ENCODE measurements at places on chromosomes 11 and 22. TPM values are rescaled to one million over a fixed set of nuclear protein-coding genes. Genes with fewer than 3 reads are reported as not detected.
A peak's percentile ranks its signal among the peaks of the same experiment; 100 is the strongest.

The KRTAP5-7 gene
- not detected for total RNA-seq

The SLC29A2 gene
- 3.6 TPM for total RNA-seq

GRCh38 chr11:16897470-16898061, 116.6 kb downstream of the PLEKHA7 start:
- H3K36me3 ChIP-seq, result peaks cover 6% of the 10 kb centered on the region
- no peaks in the 10 kb centered on the region for H3K27me3 ChIP-seq
- DNase-seq, result no peak
- H3K4me1 ChIP-seq, result peaks cover 11% of the 10 kb centered on the region
- H3K4me3 ChIP-seq, result no peak overlapping the region

DNA sequence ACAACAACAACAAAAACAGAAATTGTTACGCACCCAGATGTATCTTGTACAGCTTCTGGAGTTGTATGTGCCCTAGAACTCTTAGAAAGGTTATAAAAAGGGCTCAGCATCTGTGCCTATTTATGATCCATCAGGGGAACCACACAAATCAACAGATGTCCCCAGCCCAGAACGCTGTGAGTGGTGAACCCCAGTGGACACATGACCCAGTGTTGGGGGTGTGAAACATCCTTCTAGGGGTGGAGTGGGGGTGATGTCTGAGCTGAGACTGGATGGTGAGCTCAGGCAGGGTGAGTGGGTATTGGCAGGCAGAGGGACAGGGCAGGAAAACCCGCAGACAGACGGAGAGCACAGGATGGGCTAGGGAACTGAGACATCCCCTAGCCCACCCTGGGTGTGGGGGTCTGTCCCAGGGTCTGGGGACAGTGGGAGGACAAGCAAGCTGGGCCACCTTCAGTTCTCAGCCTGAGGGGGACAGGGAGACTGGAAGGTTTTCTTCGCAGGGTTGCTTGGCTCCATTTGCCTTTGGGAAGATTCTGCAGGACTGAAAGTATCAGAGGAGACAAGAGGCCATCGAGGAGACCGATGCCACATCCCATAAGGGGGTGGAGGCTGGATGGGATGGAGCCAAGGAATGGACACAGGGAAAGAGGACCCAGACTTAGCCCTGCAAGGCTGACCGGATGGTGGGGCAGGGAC, 5.8 kb upstream of the EMID1 start:
- H3K4me1 ChIP-seq, result no peaks in the 10 kb centered on the region
- H3K27me3 ChIP-seq, result no peaks in the 10 kb centered on the region
- H3K27ac ChIP-seq, result no peak overlapping the region
- H3K36me3 ChIP-seq, result no peaks in the 10 kb centered on the region
- H3K4me3 ChIP-seq, result no peak overlapping the region

- peaks cover 9% of the 10 kb centered on the region for H3K4me1 ChIP-seq
- no peaks in the 10 kb centered on the region for H3K36me3 ChIP-seq
- H3K27me3 ChIP-seq, result no peaks in the 10 kb centered on the region
- H3K4me3 ChIP-seq, result no peak overlapping the region
- DNase-seq, result no peak
Observed at GRCh38 chr11:61554172-61554988, 26.5 kb downstream of the SYT7 start.

DNA sequence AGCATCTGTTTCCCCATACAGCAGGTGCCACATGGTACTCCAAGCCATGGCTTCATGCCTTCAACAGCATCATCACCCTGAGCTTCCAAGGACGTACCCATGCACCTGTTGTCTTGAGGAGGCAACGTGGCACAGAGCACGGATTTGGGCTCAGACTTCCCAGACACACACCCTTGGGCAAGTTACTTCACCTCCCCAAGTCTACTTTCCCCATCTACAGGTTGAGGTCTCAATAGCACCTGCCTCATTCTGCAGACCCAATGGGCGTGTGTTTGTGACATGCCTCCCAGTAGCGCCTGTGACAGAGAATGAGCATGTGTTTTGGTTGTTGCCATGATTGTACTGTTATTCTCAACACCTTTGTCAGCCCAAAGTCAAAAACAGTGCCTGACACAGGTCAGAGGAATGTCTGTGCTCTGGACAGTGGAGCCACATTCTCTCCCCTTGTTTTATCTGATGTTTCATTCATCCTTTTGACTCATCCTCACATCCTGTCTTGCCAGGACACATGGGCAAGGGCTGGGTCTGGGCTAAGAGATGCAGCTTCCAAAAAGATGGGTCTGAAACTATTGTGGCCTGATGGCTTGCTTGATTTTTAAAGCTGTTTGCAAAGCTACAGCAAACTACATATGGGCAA, 53.4 kb upstream of the CCND1 start:
- no peaks in the 10 kb centered on the region for H3K36me3 ChIP-seq
- H3K27ac ChIP-seq, result peak overlapping the region; percentile 78
- H3K4me3 ChIP-seq, result no peak overlapping the region
- peaks cover 18% of the 10 kb centered on the region for H3K4me1 ChIP-seq
- peak; percentile 52 for DNase-seq
- no peaks in the 10 kb centered on the region for H3K27me3 ChIP-seq

DNA sequence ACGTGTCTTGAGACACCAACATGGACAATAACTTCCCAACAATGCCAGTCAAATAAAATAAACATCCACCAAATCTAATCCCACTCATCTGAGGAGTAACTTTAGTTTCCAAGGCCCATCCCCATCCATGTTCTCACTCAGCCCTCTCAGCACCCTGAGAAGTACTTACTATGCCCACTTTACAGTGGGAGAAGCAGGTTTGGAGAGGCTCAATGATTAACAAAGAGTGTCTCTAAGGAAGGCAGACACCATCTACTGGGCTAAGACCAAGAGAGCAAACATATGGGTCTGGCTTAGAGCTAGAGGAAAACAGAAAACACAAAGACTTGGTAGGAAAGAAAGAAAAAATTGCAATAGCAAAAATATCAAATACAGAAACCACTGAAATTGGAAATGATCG, 11.3 kb downstream of the POLDIP3 start:
- H3K36me3 ChIP-seq, result peaks cover 76% of the 10 kb centered on the region
- H3K4me3 ChIP-seq, result no peak overlapping the region
- no peak overlapping the region for H3K27ac ChIP-seq
- H3K4me1 ChIP-seq, result peaks cover under 1% of the 10 kb centered on the region

DNA sequence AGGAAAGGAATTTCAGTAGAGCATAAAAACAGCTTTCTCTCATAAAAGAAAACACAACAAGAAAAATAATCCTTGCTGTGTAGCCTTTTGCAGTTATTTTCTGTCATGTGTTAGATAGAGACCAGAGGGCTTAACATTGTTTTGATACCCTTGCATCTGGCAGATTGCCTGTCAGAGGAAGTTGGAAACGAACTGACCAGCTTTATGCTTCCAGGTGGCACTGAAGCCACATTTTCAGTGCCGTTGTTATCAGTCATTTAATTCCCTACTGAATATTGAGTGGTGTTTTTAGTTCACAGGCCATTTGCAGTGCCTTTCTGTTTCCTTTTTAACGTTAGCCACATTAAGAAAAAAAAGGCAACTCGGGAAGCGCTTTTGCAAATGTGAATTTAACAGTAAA, 21.5 kb upstream of the RAG2 start:
- DNase-seq, result no peak
- H3K4me1 ChIP-seq, result peaks cover 6% of the 10 kb centered on the region
- no peaks in the 10 kb centered on the region for H3K27me3 ChIP-seq
- no peak overlapping the region for H3K27ac ChIP-seq
- H3K4me3 ChIP-seq, result no peak overlapping the region
- no peaks in the 10 kb centered on the region for H3K36me3 ChIP-seq

- DNase-seq, result no peak
- H3K36me3 ChIP-seq, result no peaks in the 10 kb centered on the region
- H3K4me3 ChIP-seq, result no peak overlapping the region
- no peaks in the 10 kb centered on the region for H3K4me1 ChIP-seq
- H3K27ac ChIP-seq, result no peak overlapping the region
Observed at GRCh38 chr22:17120281-17120680, 879 bp downstream of the TMEM121B start.

DNA sequence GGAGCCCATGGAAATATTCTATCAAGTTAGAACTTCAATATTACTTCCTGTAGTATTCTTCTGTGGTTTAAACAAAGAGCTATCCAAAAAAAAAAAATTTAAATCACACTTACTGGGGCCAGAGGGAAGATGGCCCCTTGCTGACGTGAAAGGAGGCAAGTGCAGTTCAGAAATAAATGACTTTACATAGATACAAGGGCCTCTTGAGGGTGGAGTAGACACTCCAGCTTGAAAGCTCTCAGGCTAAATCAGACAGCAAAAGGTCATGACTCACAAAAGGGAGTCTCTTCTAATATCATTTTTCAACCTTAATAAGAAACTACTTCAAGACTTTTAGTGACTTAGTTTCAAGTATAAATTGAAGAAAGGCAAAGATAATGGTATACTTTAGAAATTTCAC, 1160.3 kb downstream of the FAM181B start:
- H3K4me3 ChIP-seq, result no peak overlapping the region
- H3K4me1 ChIP-seq, result no peaks in the 10 kb centered on the region
- no peaks in the 10 kb centered on the region for H3K36me3 ChIP-seq
- DNase-seq, result no peak
- peaks cover 50% of the 10 kb centered on the region for H3K27me3 ChIP-seq
- H3K27ac ChIP-seq, result no peak overlapping the region

GRCh38 chr11:59918987-59919589, 19.1 kb upstream of the OOSP1 start:
- H3K27ac ChIP-seq, result no peak overlapping the region
- no peak overlapping the region for H3K4me3 ChIP-seq
- no peaks in the 10 kb centered on the region for H3K27me3 ChIP-seq
- H3K4me1 ChIP-seq, result peaks cover 7% of the 10 kb centered on the region
- peak; percentile 72 for DNase-seq
- H3K36me3 ChIP-seq, result no peaks in the 10 kb centered on the region

DNA sequence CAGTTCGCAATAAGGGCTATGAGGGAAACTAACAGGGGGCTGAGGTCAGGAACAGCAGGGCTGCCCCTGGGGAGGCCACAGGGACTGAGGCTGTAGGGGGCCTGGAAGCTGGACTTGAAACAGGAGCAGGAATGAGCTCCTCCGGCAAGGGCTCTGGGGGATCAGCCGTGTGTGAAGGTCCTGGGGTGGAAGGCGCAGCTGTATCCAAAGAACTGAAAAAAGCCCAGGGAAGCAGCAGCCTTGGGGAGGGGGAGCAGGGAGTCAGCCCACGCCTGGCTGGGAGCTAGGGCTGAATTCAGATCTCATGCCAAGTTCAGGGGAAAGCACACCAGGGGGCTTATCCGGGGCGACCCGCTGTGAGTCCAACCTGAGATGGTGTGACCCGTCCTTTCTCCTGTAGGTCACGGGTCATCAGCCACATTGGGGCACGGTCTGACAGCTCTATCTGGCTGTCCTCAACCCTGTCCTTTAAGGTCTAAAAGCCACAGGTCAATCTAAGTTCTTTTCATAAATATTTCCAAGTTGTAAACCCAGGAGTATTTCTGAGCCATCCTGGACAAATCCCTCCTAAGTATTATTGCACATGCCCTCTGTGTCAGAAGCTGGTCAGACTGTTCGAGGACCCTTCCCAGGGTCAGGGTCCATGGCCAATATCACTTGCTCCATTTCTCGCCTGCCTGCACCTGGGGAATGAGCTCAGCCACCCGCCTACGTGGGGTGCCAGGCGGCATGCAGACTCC, 18.0 kb downstream of the TP53AIP1 start:
- no peaks in the 10 kb centered on the region for H3K36me3 ChIP-seq
- H3K27me3 ChIP-seq, result no peaks in the 10 kb centered on the region
- DNase-seq, result no peak
- no peak overlapping the region for H3K27ac ChIP-seq

- no peaks in the 10 kb centered on the region for H3K4me1 ChIP-seq
- H3K4me3 ChIP-seq, result no peak overlapping the region
- H3K27me3 ChIP-seq, result no peaks in the 10 kb centered on the region
Observed at GRCh38 chr11:75394085-75394840, 5.1 kb upstream of the RPS3 start.

DNA sequence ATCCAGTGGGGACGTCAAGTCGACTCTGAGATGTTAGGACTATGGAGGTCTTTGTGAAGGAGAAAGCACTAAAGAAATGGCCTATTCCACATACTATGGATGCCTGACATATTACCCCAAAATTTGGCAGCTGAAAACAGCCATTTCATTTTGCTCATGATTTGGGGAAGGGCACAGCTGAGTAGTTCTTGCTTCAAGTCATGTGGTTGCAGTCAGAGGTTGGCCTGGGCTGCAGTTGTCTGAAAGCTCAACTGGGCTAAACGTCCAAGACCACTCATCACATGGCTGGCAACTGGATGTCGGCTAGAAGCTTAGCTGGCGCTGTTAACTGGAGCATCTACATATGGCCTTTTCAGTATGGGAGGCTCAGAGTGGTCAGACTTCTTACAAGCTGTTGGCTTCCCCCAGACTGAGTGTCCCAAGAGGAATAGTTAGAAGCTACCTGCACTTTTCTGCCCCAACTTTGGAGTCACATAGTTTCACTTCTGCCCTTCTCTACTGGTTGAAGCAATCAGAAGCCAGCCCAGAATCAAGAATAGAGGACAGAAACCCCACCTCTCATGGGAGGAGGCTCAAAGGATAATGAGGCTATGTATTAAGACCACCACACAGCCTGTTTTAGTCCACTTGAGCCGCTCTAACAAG, 14.1 kb downstream of the SLC35C1 start:
- H3K4me1 ChIP-seq, result peaks cover 5% of the 10 kb centered on the region
- DNase-seq, result no peak
- peaks cover 2% of the 10 kb centered on the region for H3K36me3 ChIP-seq
- H3K27me3 ChIP-seq, result no peaks in the 10 kb centered on the region
- H3K4me3 ChIP-seq, result no peak overlapping the region

DNA sequence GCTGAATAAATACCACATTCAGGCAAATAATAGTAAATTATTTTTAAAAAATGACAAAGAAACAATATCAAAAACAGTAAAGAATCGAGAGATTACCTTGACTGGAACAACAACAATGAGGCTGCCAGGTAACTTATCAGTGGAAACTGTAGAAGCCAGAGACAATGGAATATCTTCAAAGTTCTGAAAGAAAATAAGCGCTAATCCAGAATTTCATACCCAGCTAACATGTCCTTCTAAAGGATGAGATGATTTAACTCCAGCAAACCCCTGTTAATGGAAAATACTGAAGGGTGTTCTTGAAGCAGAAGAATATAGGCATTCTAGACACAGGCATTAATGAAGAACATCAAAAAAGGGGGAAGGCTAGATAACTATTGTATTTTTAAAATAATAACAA, 20.7 kb upstream of the SCUBE2 start:
- no peak for DNase-seq
- no peaks in the 10 kb centered on the region for H3K27me3 ChIP-seq
- no peaks in the 10 kb centered on the region for H3K36me3 ChIP-seq
- H3K4me1 ChIP-seq, result no peaks in the 10 kb centered on the region

Data from MCF 10A (cell line).